Heart left ventricle (tissue), 16 donors: ENCODE measurements at places on chromosomes 2 and 18. TPM values are rescaled to one million over a fixed set of nuclear protein-coding genes. Genes with fewer than 3 reads are reported as not detected.

HOXD10 gene
- 0.03 TPM for polyA plus RNA-seq

DNA sequence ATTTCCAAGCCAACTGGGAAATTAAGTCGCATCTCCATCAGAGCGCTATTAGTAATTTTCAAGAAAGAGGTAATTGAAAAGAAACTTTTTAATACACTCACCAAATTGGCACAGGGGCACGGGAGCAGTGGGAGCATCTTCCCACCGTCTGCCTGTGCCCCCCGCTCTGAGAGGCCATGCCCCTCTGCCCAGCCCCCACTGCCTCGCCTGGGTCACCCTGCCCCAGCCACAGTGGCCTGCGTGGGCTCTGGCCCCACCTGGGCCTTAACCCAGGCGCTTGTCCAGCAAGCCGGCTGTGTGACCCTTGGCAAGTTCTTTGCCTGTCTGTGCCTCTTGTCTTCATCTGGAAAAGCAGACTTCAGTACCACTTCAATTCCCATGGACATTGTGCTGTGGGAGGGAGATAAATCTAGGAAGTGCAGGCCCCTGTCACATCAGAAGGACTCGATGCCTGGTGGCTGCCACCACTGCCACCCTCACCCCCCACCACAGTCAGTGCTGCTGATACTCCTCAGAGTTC, 31.9 kb downstream of the GLI2 start:
- no peak for DNase-seq

DNA sequence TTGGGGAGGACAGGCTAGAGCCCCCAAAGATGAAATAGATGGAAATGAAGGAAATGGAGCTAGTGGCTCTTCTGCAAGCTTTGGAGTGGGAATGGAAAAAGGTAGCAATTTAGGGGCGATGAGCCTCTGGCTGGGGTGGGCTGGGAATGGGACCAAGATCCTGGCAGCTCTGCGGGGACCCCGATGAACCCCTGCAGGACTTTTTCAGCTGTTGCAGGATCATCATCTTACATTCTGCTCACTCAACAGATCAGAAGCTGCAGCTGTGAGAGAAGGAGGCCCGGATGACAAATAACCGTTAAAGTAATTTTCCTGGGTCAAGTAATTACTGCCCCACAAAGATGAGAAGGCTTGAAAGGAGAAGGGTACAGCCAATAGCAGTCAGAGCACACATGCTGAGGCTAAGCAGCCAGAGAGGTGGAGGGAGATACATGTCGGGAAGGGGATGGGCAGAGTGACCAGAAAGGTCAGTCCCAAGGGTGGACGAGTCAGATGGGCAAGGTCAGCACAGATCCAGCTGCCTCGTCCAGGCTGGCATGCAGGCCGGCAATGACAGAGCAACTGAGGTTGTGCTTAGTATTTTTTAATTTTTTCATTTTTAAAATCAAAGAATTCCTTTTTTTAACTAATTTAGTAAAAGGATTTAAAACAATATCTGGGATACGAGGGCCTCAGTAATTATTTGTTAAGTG, 245.0 kb upstream of the RAB6C start:
- no peak for DNase-seq

- DNase-seq = no peak
Observed at GRCh38 chr2:47631792-47632398, 151.1 kb upstream of the MSH6 start.
